ENCODE measurements at places on chromosomes 5 and 9.
A peak's percentile ranks its signal among the peaks of the same experiment; 100 is the strongest.

DNA sequence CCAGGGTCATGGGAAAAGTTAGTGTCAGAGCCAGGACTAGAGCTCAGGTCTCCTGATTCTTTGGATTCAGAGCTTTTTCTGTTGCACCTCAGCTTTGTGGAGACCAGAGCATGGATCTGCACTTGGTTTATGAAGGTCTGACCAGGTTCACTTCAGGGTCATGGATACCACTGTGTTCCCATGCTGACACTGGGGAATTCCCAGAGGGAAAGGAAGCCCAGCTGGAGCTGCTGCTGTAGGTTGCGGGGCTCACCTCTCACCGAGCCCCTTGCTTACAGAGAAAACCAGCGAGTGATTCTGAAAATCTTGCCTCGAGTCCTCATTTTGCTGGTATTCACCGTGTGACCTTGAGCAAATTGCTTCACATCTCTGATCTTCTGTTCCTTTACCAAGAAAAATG is 83.0 kb downstream of the RGS3 start:
- DNase-seq = no peak

DNA sequence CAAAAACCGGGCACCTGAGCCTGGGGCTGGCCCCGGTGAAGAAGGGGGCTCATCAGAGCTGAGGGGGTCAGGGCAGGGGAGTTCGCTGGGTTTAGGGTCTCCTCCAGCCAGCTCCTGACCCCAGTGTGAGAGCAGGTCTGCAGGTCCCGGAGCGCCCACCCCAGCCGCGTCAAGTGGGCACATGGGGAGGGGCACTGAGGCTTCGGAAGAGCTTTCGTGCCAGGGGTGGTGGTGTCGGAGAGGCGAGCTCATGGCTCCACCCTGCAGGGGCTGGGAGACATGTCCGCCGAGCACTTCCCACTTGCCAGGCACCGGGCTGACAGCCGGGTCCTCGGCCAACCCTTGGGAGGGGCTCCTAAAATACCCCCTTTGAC is 13.2 kb downstream of the VAV2 start:
- DNase-seq = no peak

- no peak for DNase-seq
Observed at GRCh38 chr5:139688088-139688702, 40.0 kb downstream of the CXXC5 start.

DNA sequence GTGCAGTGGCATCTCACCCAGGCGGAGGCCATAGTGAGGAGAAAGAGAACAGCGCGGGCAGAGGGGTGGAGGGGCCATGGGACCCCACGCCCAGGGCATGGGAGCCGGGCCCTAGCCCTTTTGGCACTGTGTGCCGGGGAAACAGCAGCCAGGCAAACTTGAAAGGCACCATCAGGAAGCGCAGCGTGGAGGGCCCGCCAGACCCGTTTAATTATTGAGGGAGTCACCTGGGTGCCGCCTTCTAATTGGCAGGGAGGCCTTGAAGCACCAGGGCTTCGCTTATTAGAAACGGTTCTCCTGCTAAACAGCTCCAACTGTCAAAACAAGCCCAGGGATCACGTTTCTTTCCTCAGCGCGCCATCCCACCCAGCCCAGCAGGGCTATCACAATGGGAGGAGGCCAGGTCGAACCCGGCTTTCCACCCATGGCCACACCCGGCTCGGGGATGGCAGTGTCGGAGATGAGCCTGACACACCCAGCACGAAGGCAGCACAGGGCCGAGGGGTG is 104.6 kb upstream of the SARDH start:
- DNase-seq = peak; percentile 99

DNA sequence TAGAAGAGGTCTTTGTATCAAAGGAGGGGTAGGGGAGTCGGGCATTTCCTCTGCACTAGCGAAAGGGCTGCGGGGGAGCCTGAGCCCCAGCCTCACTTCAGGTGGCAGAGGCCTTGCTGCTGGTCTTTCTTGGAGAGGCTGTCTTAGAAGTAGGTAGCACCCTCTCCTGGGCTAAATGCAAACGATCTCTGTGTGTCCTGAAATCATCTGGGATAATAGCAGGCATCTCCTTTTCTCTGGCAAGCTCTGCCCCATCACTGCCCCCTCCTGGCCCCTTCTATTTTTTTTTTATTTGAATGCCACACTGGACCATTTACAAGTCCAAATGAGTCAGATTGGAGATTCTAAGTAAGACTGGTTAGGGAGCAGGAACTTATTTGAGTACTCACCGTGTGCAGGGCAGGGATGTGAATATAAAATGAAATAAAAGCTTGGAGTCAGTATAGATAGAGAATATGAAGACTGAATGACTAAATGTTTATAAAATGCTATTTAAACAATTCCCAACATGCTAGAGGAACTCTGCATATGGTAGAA is 137.1 kb downstream of the FGF1 start:
- peak; percentile 83 for DNase-seq

- DNase-seq = no peak
Observed at GRCh38 chr5:154956712-154957111, 15.8 kb downstream of the MRPL22 start.

GRCh38 chr9:2711716-2712115 is 5.6 kb upstream of the KCNV2 start:
- no peak for DNase-seq

GRCh38 chr5:51821697-51822096 is 438.4 kb downstream of the ISL1 start:
- DNase-seq = no peak

- peak; percentile 56 for DNase-seq
Observed at GRCh38 chr5:102737805-102738469, 17.2 kb upstream of the PAM start.

DNA sequence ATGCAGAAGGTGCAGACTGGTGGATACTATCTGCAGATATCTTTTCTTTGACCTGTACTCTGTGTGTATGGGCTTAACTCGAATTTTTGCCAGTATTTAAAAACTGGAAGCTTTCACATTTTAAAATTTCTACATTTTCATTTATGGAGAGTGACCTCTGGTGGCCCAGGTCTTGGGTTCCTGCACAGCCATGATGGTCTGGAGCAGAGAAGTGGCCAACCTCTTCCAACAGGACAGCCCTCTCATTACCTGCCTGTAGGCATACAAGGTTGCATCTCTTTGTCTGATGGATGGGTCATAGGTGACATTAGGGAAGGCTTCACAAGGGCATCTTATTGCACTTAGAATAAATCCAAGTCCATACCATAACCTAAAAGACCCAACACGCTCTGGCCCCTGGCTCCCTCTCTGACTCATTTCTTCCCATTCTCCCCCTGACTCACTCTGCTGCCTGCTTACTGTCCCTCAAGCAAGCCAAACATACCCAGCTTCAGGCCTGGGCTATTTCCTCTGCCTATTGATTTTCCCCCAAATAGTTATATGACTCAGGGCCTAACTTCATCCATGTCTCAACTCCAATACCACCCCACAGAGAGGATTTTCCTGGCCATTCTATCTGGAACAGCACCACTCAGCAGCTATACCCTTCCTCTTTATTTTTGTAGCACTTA is 113.3 kb upstream of the SLC1A3 start:
- no peak for DNase-seq

- no peak for DNase-seq
Observed at GRCh38 chr9:135002802-135003201, 84.7 kb upstream of the OLFM1 start.
